ENCODE measurements at places on chromosomes 11 and 22.
A peak's percentile ranks its signal among the peaks of the same experiment; 100 is the strongest.

GRCh38 chr11:61181489-61181888 is 20.3 kb upstream of the VPS37C start:
- no peak for DNase-seq

DNA sequence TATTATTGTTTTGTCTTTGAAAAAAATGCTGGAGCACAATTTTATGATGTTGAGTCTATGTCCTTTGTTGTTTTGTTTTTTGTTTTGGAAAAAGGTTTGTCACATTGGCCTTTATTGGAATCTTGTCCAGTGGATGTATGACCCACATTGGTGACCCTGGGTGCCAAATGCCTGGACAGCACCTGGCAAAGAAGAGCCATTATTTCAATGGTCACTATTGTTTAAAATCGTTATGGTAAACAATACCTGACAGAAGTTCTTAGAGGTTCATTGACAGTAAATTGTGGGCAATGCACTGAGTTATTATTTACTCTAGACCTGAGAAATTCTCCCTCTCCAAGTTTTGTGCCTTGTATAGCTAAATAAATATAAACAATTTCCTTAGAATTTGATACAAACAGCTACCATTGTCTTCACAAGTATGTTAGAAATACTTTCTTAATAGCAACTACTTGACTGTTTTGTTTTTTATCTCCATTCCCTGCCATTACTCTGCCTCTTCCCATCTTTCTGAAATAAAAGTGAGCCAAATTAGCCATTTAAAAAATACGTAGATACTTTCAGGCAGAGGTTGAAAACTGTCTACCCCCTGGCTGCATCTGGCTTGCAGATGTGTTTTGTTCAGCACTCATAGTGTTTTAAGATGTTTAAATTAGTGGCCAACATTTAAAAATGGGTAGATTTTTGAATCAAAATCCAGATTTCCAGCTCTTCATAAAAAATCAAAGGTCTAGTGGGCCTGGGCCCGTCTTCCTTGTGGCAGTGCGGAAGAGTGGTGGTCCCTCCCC is 39.9 kb downstream of the BMAL1 start:
- DNase-seq = no peak

- DNase-seq = no peak
Measured at GRCh38 chr22:41565403-41566054, 4.7 kb downstream of the CSDC2 start.

DNA sequence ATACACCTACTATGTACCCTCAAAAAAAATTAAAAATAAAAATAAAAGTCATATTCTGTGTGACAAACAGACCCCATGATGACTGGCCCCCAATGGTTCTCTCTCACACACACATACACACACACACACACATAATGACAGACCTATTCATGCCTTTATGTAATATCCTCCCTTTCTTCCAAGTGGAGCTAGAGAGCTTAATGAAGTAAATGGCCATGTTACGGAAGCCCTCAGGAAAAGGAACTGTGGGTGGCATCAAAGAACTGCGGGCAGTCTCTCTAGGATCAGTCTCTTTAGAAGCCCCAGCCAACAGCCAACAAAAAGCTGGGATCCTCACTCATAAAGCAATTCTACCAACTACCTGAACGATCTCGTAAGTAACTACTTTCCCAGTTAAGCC is 125.5 kb downstream of the SIK3 start:
- no peak for DNase-seq

DNA sequence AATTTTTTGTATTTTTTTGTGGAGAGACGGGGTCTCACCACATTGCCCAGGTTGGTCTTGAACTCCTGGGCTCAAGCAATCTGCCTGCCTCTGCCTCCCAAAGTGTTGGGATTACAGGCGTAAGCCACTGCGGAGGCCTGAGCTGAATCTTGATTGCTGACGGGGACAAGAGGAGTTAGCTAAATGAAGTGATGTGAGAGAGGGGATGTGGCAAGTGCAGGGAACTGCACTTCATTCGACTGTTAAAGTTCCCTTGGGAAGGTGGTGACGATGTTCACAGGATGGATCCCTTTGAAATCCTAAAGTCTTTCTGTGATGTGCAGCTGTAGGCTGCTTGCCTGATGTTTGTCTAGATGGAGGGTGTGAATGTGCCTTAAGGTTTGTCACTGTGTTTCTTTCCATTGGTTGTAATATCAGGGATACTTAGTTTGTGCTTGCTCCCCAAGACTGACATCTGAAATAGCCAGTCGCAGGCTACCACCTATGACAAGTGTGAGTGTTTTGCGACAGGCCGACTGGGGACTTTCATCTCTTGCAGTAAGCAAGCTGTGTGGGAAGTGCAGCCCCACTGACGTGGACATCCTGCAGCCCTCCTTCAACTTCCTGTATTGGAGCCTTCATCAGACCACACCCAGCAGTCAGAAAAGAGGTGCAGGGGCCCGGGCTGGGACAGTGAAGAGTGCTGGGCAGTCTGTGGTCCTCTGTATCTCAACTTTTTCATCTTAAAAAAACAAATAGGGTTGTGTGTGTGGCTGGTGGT is 19.6 kb upstream of the CCDC134 start:
- no peak for DNase-seq

DNA sequence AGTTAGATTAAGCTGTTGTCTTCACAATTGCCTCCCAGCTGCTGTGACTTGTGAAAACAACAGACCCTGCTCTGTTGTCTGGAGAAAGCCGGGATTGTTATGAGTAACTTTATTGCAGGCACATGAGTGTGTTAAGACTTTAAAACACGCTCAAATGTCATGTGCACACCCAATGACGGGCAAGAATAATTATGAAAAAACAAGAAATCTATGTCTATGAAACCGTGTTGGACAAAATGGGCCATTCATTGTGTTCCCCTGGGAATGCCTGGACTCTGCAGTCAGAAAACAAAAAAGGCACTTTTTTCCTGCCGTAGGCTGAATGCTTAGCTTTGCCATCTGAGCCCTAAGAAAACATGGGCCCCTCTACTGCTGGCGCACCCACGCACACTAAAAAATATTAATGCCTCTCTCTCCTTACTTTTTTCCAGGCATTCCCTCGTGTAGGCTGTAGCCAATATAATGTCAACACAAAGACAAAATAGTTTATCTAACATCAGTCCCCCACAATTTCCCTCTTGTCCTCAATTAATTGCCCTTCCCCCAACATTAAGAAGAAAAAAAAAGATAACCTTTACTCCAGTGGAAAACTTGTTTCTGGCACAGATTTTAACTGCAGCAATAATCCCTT is 207.9 kb downstream of the SOX6 start:
- DNase-seq = no peak

DNA sequence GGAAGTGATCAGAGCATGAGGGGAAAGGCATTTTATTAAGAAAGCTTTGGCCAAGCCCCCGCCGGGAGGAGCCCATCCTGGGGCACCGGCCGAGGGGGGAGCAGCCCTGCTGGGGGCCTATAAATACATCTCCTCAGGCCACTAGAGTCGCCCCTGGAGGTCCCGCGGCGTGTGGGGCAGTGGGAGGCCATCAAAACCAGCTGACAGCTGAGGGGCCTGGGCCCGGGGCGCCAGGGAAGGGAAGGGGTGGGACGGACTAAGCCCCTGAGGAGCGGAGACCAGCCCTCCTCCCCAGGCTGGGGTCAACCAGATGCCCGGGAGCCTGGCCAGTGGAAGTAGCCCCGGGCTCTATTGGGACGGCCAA is 13.1 kb downstream of the SCARF2 start:
- no peak for DNase-seq

DNA sequence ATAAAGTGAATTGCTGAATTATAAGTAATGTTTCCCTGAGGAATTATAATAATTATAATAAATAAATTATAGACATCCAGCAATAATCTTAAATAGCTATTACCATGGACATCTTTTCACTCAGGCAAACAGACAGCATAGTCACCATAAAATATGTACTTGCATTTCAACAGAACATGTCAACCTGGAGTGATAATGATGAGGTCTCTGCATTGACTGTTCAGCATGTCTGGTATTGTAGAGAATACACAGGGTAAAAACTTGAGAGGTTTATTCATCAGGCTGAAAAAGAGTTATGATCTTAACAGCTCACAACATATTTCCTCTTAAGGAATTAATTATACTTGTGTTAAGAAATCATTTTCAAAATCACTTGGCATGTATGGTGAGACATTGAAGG is 41.1 kb upstream of the TYR start:
- no peak for DNase-seq

DNA sequence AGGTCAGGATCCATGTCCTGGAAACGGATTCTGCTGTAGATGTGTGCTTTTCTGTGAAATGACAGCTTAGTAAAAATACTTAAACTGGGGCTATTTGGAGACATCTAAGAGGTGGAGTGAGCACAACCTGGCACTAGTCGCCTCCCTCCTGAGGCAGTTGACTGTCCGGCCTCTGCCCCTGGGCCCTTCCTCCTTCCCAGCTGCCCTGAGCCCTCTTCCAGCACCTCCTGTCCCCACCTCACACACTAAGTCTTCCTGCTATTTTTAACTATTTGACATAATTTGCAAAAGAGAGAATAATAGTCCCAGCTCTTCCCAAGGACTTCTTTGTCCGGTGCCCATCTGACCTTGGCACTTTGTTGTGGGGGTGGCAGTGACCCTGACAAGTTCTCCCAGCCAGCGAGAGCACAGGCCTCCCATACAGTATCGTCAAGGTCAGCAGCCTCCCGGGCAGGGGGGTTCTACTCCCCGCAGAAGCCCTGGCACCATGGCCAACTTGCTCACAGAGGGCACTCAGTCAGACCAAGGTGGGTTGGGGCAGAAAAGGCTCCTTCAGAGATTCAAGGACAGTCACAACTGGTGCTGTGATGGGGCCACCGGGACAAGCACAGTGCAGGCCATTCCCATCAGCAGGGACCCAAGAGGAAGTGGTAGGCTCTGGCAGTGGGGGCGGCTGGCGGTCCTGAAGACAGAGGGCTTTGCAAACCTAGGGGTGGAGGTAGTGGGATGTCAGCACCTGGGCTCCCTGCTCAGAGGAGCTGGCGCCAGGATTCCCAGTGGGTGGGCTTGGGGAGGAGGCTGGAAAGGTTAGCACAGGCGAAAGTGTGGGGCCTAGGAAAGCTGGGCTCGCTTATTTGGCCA is 5.5 kb upstream of the NEAT1 start:
- DNase-seq = no peak

- DNase-seq = no peak
Measured at GRCh38 chr22:50177537-50178470, 7.3 kb downstream of the PANX2 start.

- no peak for DNase-seq
Measured at GRCh38 chr22:32417906-32418305, 5.9 kb upstream of the RTCB start.

DNA sequence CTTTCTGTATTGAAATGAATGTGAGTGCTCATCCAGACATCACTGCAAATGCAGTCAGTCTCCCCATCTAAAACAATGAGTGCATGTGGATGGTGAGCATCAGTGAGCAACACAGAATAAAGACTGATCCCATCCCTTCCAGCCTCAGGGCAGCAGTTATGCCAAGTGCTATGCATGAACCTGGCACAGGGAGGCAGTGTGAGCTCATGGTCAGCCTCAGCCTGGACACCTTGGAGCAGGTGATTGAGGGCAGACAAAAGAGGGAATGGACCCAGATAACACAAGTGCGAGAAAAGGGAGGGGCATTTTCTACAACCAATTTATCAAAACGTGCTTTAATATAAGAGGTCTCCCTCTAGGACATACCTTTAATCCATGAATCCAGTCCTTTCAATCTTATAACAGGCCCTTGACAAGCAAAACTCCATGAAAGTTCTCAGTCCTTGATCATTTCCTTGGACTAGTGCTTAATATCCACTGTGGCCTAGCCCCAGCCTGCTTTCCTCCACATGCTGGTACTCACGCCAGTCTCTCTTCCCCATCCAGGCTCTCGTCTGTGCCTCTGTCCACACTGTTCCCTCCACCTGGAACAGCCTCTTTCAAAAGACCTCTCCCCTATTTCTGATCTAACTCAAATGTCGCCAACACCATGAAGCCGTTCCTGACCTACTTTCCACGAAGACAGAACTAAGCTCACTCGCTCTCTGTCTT is 50.5 kb upstream of the LRRC55 start:
- DNase-seq = no peak

- DNase-seq = peak; percentile 5
Measured at GRCh38 chr22:25702040-25702439, 39.9 kb upstream of the MYO18B start.

GRCh38 chr11:94272738-94273313 is 31.6 kb upstream of the IZUMO1R start:
- no peak for DNase-seq

DNA sequence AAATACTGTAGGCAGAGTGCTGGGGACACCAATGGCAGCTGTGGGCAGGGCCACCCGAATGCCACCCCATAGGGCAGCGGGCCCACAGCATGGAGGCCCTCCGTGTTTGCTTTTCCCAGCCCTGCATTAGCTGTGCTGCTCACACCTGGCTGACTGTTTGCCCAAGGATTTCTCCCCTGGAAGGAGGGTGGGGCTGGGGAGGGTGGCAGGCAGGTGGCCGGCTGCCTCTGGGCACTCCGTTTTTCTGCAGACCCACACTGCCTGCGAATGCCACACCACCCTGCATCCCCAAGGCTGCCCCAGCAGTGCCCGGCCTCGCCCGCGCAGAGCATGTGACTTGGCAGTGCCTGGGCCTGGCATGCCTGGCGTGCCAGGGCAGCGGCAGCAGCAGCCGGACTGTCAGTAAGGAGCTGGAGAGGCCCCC is 19.6 kb downstream of the DAGLA start:
- peak; percentile 65 for DNase-seq

DNA sequence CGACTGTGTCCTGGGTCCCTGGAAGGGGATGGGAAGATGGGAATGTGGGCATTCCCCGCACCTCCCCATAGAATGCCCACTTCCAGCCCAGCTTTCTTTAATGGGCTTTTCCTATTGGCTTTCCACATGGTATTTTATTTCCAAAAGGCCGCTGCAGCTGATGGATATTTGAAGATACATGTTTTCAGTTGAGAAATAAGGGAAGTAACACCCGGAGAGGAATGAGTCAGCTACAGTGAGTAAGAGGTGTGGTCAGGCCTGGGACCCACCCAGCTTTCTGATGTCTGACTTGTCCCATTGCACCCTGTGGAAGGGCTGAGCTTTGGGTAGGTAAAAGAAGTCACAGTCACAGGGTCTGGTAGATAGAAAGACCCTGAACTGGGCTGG is 476.9 kb downstream of the MIAT start:
- no peak for DNase-seq

- no peak for DNase-seq
Measured at GRCh38 chr11:118247041-118247440, 5.1 kb downstream of the MPZL3 start.

DNA sequence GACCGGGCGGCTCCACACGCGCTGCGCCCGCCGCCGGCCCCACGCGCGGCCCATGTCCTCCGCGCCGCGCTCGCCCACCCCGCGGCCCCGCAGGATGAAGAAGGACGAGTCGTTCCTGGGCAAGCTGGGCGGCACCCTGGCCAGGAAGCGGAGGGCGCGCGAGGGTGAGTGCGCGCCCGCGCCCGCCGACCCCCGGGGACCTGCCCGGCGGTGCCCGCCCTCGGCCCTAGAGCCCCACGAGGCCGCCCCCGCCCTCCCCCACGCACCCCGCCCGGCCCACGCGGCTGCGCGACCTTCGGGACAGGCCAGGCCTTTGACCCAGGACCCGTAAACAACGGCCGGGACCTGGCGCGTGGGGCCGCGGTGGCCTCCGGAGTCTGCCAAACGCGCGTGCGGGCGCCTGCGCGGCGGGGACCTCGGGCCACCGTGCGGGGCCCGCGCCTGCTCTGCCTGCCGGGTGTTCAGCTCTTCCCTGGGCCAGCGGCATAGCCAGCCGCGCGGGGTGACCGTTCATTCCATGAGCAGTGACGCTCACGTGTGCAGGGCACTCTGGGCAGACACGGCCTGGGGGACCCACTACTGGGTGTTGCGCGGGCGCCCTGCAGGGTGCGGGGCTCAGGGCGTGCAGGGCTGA is at the start of gene PARVB:
TSS of gene PARVB (plus strand) at position 15 of the 634 bp plus-strand sequence. CDS start at position 53, 38 bp downstream.
- DNase-seq = no peak

All from NCI-H1105 (cell line).